HEK293T (cell line): ENCODE measurements at places on chromosomes 4 and X.

- DNase-seq: no peak
These were observed 87.1 kb downstream of the DHX15 start for GRCh38 chr4:24497221-24497620.

DNA sequence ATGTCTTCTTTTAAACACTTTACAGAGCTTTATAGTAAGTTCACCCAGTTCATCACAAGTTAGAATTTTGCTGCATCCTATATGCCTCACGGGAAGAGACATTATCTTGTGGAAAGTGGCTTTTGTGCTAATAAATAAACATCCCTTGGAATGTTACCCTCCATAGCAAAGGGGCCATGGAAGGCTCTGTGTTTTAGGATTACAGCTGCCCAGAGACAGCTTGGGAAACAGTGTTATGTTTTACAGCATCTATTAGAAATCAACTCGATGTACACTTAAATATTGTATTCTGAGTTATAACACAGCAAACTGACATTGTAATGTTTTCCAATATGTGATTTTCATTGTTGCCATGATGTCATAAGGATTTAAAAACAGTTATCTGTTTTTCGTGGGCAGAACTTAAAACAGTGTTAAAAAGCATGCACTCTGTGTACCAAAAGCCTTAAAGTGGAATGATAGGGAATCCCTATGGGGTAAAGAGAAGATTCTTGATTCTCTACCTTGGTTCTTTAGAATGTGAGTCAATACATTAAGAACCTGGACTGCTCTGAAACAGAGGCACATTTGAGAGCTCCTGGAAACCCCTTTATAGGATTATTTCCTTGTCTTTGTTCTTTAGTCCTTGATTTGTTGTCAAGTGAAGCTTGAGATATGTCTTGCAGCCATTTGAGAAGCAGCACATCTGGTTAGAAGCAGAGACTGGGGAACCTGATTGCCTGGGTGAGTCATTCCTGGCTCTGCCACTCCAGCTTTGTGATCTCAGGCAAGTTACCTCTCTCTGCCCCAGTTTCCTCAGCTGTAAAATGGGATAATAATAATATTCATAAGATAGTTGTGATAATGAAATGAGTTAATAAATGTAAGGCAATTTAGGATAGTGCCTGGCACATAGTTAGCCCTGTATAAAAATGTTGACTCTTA, 41.6 kb downstream of the ARHGAP10 start:
- DNase-seq: no peak

DNA sequence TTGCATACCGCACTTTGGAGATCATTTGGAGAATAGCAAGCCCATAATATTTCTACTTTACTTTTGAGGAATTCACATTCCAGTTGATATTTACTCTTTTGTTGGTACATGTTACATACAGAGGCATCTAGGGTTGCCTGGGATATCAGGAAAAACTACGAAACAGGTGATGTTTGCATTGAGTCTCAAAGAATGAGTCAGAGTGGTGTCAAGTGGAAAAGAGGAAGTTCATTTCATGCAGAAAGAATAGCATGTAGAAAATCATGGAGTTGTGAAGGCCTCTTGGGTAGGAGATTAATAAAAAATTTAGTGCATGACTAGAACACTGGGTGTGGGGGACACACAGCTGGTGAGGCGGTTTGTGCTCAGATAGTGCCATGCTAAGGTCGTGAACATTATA, 33.5 kb upstream of the ELOVL6 start:
- no peak for DNase-seq

DNA sequence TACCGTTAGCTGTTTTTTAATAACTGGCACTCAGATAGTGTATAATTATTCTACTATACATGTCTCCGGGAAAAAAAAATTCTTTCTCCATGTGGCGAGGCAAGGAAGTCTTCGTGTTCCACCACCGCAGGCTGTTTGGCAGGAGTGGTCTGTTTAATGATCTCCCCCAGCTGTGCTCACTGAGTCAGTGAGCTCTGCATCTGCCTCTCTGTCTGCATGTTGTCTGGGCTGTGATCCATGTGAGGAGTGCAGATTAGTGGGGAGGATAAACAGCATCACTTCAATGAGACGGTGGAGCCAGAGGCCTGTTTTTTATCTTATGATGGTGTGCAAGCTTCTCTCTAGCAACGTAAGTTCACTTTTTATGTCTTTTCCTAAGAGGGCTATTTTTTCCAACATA, 69.8 kb downstream of the RPS3A start:
- no peak for DNase-seq

DNA sequence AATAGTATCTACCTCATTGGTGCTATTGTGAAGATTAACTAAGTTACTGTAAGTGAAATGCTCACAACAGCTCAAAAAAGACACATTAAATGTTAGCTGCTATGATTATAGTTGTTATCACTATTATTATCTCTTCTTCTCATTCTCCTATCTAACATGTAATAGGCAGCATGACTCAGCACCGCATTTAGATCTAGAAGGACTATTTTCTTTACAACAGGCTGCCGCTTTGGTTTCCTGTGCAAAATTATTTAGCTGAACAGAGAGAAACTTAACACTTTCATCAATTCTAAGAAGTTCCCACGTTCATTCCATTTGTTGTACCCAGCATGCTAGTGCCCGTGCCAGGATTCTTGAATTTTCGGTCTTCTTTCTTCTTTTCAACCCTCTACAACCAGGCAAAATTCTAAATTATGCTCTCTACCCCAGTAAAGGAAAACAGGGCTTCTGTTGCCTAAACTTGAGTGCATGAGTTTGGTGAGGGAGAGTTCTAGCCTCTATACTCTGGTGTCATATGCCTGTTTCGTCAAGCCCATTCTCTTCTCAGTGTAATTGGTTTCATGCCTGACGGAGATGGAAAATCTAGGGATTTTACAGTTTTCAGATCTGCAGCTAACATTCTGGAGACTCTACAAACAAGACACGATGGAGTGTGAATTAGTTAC, 378.9 kb downstream of the PPP1R2C start:
- DNase-seq: no peak

- DNase-seq: no peak
These were observed 23.1 kb upstream of the TMEM184C start for GRCh38 chr4:147594107-147594506.

DNA sequence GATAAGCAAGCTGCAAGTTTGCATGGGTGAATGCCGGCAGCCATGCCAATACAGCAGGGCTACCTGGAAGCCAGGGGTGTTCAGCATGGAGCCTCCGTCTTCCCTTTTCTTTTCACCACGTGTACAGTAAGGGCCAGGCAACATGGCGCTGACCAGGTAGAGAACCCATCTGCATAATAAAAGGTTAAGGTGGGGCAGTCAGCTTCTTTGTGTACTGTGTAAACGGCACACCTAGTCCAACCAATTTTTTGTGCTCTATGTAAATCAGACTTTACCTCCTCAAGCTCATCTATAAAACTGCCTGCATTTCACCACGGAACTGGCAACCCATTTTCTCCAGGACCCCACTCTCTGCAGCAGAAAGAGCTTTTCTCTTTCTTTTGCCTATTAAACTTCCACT, 286.8 kb upstream of the VCX3A start:
- no peak for DNase-seq

DNA sequence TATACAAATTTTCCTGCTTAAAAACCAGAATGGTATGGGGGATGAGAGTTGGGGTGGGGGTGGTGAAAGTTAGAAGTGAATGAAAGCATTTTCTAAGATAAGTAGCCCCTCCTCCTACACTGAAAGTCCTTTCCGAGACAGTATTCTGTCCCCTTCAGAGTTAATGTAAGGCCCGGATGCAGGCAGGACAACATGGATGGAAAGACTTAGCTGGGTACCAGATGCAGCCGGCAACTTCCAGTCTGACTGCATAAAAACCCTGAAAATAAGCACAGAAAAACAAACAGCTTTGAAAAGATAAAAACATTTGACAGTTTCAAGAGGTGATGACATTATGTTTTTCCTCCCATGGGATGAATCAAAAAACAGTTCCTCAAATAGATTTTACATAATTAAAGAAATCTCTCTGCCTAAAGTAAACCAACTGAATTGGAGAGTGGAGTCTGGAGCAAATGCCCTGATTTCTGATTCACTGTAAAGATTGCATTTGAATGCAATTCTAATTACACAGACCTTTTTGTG, 196.3 kb downstream of the GPAT3 start:
- DNase-seq: no peak

DNA sequence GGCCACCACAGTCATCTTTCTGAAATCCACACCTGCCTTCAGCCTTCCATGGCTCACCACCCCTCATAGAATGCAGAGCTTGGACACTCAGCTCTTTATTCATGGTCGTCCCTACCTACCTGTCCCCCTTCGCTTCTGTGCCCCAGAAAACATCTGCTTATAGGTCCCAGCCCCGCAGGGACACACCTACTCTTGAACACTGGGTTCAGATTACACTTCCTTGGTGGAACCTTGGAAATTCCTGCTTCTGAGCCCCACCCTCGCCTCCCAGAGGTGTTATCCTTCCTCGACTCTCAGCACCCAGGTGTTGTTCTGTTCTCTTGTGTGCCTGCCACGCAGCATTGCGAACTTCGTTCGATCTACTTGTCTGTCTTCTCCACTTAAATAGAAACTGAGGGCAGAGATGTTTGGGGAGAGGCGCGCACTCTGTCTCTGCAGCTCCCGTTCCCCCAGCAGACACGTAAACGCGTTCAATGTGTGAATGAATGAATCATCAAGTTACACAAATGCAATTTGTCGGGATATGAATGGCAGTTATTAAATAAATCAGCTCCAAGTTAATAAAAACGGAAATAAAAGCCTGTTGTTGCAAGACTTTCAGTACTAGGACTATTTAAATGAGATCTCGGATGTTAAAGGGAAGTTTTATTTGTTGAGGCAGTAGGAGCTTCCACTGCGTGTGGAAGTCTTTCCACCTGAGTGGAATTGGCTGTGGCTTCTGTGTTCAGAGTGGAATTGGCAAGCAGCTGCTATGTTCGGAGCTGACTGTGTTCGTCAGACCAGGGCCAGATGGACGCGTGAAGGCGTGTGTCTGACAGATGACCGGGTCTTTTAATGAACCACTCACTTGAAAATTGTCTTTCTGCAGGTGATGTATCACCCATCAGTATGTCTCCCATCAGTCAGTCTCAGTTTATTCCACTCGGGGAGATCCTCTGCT, 95.6 kb downstream of the STOX2 start:
- DNase-seq: no peak

DNA sequence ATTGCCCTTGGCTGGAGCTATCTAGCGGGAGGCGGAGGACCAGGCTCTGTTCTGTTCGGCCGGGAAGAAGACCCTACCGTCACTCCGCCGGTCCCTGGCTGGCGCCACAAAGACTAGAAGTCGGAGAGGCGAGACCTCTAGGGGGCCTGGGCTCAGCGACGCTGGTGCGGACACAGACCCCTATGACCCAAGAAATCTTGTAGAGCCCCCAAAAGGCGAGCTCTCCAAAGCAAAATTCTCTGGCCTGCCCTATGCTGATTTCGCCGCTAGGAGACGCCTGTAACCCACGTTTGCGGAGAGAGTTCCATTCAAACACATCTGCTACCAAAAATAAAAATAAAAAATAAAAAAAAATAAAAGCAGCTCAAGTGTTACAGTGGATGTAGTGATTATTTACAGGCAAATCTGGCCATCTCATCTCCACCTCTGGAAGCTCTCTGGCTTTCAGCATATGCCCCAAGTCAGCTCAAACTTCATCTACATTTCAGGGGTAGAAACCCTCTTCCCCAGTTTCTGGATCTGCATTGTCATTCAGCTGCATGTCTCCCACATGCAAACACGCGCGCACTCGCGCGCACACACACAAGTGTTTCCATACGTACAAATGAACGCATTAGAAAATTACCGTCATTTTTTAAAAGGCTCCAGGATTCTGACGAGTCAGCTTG, 2.4 kb upstream of the PCDH10 start:
- DNase-seq: peak; percentile 45

- no peak for DNase-seq
These were observed 12.8 kb upstream of the ASMTL start for GRCh38 chrX:1465286-1466231.

GRCh38 chr4:15130441-15130840, 128.2 kb downstream of the CPEB2 start:
- DNase-seq: no peak

DNA sequence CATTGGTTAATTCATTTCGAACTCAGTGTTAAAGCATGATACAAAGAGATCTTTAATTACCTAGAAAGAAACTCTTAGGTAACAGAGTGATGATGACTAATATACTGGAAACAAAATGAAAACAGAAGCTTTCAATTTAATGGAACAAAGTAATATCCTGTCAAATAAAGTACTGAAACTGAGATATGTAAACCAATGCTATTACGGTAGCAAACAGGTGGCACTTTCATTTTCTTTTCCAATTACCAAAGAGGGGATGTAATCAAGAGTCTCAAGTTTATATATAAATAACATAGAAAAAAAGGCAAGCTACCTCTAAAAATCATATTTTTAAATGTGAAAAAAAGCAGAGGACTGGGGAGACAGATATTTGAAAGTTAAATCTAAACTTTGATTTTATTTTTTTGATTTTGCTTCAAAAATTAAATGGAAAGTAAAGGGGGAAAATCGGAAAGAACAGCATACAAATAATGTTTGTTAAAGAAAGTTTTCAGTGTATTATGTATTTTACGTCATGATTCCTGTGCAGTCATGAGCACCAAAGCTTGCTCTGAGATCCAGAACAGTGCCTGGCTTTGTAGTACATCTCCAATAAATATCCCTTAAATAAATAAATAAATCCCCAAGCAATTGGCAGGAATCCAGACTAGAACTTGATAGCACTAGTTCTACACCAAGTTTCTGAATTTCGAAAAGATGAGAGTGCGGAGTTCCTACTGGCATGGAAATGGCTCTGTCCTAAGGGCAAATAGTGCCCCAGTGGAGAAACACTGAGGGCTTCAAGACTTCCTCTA, 25.0 kb upstream of the RAPGEF2 start:
- DNase-seq: peak; percentile 60

DNA sequence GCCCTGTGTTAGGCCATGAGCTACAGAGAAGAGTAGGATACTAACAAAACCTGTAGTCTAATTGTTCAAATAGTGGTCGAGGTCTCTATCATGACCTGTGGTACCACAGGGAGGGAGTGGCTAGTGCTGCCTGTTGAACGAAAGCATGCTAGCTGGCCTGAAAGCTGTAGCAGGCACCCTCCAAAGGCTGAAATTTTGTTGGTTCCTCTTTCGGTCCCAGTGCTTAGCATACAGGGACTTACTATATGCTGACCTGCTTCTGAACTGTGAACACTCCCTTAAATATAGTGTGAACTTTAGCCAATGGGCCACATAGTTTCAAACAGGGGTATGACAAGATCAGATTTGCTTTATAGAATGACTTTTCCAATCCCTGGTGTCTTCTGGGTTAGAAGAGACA, 113.4 kb downstream of the PJA1 start:
- no peak for DNase-seq

DNA sequence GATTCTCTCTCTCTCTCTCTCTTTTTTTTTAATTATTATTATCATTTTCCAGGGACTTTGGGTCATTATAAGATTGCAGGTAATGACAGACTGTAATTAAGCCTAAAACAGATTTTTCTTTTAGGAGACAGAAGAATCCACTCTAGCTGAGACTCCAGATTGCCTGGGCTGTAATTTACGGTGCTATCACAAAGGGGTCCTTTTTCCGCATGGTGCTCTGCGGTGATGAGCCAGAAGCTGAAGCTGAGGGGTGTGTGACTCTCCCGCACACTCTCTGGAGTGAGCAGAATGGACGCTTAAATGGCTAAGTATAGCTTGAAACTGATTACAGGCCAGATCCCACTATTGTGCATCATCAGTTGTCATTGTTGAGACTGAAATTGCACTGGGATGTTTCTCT, 50.0 kb downstream of the LGI2 start:
- no peak for DNase-seq

- DNase-seq: no peak
These were observed 110.0 kb upstream of the PPARGC1A start for GRCh38 chr4:23999714-24000469.
